Fibroblast of skin of left quadriceps (primary cell): ENCODE measurements at places on chromosomes 2 and 18.

DNA sequence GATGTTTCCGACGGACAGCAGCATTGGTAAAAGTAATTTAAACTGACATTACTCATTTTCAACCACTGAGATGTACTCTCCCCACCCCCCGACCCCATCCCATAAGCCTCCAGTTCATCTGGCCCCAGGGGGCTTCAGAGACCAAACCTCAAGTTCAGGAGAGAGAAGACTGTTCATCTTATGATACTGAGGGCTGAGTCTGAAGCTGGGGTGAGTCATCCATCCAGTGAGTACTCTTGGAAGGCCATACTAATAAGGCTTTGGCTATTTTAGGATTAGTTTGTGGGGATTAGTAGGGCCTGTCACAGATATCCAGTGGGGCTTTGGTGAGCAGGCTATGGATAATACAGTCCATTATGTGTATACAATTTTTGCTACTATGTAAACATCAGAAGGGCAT is 125.3 kb upstream of the APCDD1 start:
- DNase-seq, result no peak

DNA sequence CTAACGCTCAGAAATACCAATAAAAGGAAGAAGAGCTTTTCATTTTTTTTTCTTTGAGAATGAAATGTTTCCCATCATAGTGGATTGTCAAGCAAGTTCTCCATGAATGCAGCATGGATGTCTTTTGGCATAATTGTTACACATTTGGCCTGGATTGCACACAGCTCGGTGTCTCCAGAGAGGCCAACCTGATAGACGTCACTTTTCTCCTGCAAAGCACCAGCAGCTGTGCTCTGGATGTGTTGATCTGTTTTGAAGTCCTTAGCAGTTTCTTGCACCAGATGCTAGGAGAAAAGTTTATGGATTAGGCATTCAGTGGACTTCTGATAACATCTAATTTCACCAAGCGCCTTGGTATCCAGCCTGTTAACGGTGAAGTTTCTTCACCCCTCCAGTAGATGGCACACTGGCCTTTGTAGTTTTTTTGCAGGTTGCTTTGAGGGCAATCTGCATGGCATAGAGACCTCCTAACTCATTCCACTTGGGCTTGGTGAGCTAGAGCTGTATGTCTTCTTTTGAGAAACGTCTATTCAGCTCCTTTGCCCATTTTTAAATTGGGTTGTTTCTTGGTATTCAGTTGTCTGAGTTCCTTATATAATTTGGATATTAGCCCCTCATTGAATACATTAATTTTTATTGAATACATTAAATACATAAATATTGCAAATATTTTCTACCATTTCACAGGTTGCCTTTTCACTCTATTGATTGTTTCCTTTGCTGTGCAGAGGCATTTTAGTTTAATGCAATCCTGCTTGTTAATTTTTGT is 59.7 kb downstream of the PTH2R start:
- DNase-seq, result peak; percentile 1

- no peak for DNase-seq
Measured at GRCh38 chr18:57427429-57428201, 7.6 kb upstream of the ONECUT2 start.

DNA sequence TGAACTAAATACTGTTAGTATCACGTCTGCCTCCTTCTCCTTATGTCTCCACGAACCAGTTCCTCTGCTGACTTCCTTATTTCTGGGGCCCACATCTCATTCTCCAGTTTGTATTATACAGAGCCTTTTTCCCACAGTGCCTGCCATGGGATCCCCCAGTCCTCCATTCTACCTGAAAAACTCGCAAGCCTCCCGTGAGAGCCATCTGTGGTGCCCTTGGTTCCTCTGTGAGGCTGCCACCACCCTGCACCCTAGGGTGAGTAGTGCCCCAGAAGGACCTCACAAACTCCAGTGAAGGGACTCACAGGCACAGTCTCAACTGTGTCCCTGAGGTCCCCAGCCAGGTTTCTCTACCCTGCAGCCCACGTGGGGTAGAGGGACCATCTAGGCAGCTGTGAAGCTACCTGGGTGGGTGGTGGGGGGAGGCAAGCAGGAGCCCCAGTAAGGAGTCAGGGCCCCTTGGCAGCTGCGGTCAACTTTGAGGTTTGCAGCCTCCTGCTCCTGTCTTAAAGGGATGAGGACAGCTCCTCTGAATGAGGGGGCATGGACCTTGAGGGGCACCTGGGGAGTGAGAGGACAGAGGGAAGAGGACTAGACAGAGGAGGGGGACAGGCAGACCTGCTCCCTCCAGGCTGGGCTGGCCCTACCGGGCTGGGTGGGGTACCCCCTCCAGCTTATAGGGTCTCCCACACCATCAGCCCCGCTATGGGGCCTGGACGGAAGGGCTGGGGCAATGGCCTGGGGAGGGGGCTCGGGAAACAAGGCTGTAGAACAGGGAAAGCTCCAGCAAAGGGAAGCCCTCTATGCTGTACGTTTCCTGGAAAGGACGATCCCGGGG is 1.0 kb downstream of the PSTPIP2 start:
- DNase-seq, result no peak

GRCh38 chr2:146540271-146540932 is 1304.4 kb upstream of the ACVR2A start:
- DNase-seq, result no peak

- no peak for DNase-seq
Measured at GRCh38 chr2:42879121-42879705, 86.8 kb upstream of the HAAO start.

DNA sequence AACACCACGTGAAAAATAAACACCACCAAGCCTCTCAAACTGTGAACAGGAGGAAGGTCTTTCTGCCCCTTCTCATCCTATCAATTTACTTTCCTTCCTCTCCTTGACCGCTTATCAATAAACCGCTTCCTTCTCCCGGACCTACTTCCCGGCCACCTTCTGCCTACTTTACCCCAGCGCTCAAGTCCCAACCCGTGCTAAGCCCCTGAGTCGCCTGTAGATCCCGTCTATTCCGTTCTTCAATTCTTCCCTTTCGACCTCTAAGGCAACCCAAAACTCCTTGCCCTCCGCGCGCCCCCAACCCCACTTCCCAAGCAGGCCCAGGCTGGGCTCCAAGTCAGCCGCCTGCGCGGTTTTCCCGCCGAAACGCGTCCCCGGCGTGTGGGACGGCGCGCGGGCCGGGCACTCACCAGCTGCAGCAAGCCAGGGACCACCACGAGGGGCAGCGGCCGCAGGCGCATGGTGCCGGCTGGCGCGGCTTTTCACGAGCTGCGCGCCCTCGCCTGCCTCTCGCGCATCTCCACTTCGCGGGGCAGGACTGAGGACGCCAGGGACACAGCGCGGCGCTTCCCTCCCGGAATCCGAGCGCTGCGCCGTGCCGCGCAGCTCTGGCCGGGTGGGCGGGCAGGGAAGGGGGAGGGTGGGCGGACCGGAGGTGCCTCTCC is at the start of gene NXPH2:
Gene NXPH2, minus strand, starts transcription at position 610 of the 665 bp plus-strand sequence. Its CDS starts 149 bp downstream, at position 461.
- no peak for DNase-seq

- no peak for DNase-seq
Measured at GRCh38 chr2:36451512-36451911, 95.9 kb downstream of the CRIM1 start.

- no peak for DNase-seq
Measured at GRCh38 chr2:26561918-26562810, 79.0 kb downstream of the CIB4 start.

DNA sequence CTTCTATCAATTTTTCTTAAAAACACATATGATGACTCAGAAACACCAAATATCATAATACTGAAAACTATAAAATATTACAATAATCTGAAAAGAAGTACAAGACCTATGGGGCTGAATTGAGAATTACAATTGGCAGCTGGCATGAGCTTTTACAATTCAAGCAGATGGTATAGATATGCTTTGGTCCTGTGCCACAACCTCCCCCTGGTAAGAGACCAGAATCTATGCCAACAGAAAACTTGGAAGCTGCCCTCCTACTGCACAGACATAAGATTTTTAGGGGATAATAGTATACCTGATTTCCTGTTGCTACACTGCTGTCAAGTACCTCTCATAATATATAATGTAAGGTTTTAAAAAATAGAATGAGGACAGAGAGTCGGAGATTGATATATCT is 46.8 kb upstream of the CDH7 start:
- no peak for DNase-seq

DNA sequence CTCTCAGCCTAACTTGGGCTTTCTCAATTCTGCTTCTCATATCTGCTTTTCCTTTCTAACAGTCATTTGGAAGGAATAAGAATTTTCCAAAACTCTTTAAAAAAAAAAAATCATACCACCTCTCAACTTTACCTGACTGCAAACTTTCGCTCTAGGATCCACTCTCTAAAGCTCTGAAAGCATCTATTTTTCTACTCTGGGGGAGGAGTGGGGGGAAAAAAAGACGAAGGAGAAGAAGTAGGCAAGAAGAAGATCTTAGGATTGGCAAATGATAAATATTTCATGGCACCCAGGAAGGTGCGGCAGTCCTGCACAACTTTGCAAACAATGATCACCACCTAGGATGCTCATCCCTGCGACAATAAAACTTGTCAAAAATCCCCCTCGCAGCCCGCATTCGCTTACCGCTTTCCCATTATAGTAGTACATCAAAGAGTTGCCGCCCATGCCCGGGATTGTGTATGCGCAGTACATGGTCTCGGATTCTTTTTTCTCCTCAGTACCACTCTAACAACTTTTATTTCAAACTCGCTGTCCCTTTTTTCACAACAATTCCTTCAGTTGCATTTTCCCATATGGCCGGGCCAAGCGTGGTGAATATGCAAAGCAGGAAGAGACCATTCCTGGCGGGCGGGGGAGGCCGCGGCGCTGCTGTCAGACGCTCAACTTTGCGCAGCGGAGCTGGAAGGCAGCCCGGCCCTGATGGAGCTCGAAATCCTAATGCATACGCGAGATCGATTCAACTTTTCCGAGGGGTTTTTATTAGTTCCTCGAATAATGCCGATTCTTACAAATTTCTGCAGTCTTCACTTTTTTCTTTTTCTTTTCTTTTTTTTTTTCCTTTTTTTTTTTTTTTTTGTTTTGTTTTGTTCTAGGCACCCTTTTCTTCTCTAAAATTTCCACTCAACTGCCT is 266.5 kb downstream of the TCF4 start:
- peak; percentile 88 for DNase-seq

- DNase-seq, result no peak
Measured at GRCh38 chr2:174914853-174915760, 90.1 kb downstream of the CHN1 start.

- DNase-seq, result no peak
Measured at GRCh38 chr2:8573234-8573941, 108.5 kb upstream of the ID2 start.

GRCh38 chr18:43775591-43775990 is 498.3 kb upstream of the SYT4 start:
- no peak for DNase-seq

- DNase-seq, result no peak
Measured at GRCh38 chr2:202909394-202910192, 1.9 kb downstream of the WDR12 start.

DNA sequence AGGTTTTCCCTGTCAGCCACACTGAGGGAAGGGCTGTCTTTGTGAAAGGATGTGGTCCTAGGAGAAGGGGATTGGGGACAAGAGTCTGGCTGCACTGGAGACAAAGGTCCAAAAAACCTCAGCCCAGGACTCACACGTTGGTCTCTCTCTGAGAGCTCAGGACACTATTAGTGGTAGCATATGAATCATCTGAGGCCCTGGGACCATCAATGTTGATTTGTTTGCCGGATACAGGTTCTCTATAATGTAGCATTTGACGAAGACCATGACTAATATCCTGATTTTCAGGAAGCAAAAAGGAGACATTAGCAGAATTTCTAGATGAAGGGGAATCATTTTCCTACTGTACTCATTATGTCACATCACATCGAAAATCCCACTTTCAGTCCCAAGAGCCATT is 22.2 kb upstream of the DNAH6 start:
- DNase-seq, result no peak

DNA sequence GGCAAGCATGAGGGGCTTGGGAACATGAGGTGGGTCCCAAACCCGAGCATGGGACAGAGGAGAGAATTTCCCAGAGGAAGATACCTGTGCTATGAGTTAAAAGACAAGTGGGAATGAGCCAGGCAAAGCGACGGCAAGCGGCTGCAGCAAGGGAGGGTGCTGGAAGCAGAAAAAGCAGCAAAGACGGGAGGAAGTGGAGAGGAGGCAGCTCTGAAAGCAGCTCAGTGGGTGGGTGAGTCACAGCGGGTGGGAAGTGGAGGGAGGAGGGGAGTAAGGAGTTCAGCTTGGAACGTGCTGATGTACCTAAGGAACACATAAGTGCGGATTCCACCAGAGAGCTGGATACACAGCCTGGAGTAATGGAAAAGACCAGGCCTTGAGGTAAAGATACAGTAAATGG is 41.4 kb downstream of the THUMPD2 start:
- DNase-seq, result peak; percentile 57

- DNase-seq, result no peak
Measured at GRCh38 chr18:79102886-79103285, 33.7 kb downstream of the ATP9B start.

DNA sequence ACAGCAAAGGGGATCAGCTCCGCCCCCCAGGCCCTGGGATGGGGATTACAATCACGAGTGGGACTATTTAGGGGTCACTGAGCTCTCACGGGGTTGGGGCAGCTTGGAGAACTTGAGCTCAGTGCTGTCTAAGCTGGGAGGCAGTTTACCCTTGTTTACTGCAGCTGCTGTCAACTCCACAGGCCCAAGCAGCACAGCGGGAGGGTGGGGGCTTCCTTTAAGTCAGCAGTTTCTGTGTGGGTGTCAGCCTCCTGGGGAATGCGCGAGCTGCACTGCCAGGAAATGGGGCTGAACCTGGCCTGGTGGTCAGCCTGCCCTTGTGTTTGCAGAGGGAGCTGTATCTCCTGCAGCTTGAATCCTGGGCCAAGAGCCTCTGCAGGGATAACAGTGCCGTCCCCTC is 29.8 kb downstream of the TOGARAM2 start:
- DNase-seq, result no peak

DNA sequence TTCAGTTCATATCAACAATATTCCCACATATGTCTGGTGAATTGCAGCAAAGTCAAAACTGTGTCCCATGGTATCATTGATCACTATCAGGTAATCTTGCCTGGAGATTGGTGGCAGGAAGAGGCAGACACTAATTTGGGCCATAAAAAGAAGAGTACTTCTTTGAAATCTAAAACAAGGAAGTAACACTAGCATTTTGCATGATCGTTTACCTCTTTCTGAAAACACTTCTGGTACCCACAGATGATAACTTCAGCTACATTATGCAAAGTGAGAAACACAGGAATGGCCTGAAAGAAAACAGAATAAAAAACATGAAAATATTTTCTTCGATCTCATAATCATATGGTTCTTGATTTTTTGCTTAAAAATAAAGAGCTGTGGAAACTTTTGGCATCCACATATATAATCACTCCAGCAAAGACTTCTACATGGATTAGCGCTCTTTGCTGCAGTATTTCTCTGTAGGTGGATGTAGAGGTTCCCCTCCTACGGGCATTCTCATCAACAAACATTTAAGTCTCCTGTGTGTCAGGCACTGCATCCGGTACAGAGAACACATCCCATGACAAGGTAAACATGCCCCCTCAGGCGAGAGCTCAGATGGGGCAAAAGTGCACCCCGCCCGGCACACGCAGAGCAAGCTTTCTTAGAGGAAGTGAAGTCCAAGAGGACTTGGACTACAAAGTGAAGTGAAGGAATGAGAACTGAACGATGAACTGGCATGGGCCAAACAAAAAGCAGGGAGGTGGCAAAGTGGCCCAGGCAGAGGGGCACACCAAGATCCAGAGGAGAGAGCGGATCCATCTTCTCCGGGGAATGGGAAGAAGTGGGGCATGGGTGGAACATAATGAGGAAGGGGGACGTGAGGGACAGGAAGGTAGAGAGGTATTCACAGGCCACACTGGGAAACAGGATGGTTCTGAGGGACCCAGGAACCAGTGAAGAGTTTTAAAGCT is 68.0 kb upstream of the RIOK3 start:
- DNase-seq, result no peak

- no peak for DNase-seq
Measured at GRCh38 chr2:217332866-217333265, 473.0 kb upstream of the TNP1 start.

GRCh38 chr18:76388891-76389423 is 106.1 kb downstream of the ZNF516 start:
- DNase-seq, result no peak
